ENCODE measurements at places on chromosomes 7 and 10.
A peak's percentile ranks its signal among the peaks of the same experiment; 100 is the strongest.

DNA sequence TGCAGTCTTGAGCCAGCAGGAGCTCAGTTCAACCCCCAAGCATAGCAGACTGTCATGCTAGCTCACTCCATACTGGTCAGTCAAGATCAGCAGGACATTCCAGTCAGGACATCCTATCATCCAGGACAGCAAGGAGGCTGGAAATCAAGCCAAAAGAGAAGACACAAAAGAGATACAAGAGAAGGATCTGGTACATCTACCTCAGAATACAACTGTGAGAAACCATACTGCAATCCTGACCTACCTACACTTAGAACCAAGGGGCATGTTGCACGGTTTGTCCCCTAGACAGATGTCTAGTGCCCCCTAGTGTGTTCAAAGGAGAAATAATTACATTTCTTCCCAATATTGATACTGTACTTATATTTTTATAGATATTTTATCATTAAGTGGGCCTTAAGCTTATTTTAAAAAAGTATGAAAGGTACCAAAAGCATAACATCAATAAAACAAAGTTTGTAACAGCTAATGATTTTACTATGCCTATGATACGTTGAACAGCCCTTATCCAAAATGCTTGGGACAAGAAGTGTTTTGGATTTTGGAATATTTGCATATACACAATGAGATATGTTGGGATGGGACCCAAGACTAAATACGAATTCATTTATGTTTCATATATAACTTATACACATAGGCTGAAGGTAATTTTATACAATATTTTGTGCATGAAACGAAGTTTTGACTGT, 26.7 kb downstream of the ERCC6 start:
- DNase-seq: peak; percentile 25

GRCh38 chr10:59606551-59606961, 103.1 kb downstream of the SLC16A9 start:
- no peak for DNase-seq

DNA sequence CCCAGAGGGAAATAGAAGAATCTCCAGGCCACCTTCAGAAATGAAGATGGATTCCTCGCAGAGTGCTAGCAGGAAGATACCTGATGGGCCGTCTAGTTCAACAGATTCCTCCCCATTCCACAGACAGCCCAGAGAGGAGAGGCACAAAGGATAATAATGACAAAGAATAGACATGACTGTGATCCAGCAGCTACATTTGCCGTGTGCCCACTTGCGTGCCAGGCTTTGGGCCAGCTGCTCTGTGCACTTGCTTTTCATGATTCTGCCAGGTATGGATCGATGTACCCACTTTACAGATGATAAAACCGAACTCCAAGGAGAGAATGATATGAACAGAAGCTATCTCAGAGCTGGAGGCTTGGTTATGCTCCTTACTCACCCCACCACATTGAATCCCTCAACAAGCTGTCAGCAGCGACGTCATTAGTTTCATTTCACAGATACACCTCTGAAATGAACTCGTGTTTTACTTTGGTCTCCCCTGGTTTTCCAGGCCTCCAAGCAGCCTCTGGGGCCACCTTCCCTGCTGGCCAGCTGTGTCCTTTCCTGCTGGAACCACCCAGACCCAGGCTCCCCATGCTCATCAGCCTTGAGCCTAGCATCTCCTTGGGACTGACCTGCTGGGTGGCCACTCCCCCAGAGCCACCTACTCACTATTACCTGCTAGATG, 11.9 kb upstream of the WDFY4 start:
- DNase-seq: no peak

GRCh38 chr10:75430000-75430763, 1.2 kb upstream of the LRMDA start:
- no peak for DNase-seq

- DNase-seq: no peak
Observed at GRCh38 chr7:156067156-156067555, 254.9 kb upstream of the SHH start.

GRCh38 chr7:116552602-116553001, 27.8 kb downstream of the CAV1 start:
- no peak for DNase-seq

DNA sequence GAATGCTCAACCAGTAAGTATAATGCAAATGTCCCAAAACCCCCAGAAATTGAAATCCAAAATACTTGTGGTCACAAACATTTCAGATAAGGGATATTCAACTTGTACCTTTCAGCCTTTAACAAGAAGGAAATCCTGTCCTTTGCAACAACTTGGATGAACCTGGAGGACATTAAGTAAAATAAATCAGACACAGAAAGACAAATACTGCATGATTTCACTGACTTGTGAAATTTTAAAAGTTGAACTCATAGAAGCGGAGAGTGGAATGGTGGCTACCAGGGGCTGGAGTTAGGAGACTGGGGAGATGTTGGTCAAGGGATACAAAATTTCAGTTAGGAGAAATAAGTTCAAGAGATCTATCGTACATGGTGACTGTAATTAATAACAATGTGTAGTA, 187.6 kb downstream of the DNAH11 start:
- DNase-seq: no peak

DNA sequence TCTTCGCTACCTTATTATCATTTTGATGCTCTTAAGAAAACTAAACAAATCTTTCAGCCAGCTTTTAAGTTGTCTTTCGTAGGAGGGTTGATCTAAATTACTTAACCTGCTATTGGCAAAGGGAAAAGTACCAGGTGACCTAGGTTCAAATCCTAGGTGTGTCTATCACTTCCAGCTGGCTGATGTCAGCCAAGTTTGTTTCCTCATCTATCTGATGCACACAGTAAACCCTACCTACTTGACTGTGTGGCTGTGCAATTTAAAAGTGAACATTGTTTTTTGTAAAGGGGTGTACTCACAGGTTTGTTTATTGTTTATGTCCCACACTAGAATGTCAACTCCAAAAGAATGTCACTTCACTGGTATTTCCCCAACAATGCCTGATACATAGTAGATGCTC, 21.9 kb upstream of the CAMK1D start:
- DNase-seq: no peak

- no peak for DNase-seq
Observed at GRCh38 chr10:63164166-63164623, 31.1 kb downstream of the NRBF2 start.

DNA sequence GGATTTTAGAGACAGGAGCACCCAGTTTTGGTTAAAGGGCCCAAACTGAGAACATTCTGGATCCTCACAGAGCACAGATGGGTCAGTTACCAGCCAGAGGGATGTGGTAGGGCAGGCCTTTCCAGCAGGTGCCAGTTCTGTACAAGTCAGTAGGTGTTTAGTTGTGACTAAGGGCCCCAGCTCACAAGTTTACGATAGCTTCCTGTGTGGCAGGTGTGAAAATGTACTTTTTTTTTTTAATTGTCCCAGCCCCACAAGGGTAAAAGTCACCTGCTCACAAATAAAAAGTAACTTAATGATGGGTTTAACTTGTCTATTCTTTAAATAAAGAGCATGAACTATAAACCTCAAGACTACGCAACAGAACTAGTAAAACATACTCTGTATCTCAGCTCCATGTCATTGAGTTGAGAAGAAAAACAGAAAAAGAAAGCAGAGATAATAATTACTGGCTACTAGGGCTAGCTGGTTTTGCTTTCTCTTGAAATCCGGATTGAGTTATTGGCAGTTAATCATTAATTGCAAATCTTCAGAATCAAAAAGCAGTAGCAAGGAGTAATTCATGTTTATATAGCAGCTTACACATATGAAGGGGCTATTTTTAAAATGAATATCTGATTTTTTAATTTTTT, 15.4 kb downstream of the NFE2L3 start:
- DNase-seq: no peak

GRCh38 chr10:6780008-6780677, 200.1 kb upstream of the PRKCQ start:
- DNase-seq: no peak

- DNase-seq: no peak
Observed at GRCh38 chr7:130099331-130099730, 29.0 kb downstream of the KLHDC10 start.

DNA sequence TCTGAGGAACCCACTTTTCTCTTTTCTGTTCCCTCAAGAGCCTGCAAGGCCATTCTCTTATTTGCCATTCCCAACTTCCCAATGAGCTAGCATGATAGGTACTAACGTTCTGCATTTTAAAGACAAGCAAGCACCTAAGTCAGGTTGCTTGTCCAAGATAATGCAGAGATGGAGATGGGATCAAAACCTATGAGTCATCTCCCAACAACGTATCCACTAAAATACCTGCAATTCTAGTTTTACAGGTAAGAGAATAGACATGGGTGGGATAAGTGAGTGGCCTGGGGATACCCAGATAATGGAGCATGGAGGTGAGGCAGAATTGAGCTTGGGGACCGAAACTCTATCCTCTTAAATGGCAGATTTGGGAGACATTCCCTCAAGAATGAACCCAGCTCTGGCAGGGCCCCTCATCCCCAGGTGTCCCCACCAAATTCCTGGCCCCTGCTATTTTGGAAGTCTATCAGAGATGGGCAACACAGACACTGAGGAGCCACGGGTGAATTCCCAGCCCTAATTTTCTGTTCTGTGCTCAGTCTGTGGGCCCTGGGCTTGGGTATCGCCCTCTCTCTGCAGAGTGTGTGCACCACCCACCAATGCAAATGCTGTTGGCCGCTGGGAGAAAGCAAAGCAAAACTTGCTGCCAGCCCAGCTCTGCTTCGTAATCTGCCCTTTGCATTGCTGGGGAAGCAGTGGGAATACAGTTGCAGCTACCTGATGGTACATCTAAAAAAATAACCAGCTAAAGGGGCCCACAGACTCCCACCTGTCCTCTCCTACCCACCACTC, 98.3 kb downstream of the KCNMA1 start:
- DNase-seq: no peak

DNA sequence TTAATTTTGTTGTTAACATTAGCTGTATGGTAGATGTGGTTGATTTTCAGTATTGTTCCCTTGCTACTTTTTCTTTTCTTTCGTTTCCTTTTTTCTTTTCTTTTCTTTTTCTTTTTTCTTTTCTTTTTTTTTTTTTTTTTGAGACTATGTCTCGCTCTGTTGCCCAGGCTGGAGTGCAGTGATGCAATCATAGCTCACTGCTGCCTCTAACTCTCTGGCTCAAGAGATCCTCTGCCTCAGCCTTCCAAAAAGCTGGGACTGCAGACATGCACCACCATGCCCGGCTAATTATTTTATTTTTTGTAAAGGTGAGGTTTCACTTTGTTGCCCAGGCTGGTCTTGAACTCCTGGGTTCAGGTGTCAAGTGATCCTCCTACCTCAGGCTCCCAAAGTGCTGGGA, 14.4 kb downstream of the SLC26A3 start:
- DNase-seq: no peak

DNA sequence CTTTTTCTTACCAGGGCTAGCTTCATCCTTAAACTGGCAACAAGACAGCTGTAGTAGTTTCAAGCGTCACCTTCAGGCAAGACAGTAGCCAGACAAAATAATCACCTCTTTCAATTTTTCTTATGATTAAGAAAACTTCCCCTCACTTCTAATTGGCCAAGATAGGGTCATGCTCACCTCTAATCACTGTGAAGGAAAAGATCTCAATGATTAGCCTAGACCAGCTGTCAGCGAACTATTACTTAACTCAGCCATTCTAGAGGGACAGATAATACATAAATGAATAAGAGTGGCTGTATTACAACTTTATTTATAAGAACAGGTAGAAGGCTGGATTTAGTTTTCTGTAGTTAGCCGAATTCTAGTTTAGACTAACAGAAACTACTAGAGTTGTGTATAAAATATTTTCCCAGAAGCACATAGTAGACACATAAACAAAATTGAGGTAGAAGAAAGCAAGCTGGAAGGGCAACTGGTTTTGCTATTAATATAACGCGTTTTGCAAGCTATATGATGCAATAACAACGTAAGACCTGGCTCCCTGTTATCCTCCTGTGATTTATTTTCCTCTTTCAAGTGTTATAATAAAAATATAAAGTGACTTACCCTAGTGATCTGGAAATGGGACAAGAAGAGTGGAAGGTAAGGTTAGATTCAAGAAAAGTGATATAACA, 64.3 kb downstream of the ELAPOR2 start:
- no peak for DNase-seq

DNA sequence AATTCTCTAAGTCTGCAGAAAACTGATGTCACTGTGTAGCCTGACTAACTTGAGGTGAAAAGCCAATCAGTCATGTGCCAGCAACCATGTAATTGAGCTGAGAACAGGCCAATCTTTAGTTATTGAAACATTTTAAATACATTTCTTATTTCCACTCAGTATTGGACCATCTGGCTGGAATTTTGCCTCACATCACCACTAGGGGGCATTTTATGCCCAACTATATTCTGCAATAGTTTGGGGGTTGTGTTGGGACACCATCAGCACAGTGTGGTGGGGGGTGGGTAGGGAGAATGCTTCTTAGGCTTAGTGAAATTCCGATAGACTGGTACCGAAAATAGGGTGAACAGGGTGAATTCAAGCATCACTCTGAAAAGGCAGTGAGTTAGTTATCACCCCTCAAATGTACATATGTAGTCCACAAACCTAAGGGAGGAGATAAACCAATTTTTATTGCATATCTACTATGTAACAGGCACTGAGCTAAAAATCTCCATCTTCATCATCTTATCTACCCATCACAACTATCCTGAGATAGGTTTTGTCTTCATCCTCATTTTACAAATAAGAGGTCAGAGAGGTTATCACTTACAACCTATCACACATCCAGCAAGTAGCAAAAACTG, 17.8 kb downstream of the NPSR1 start:
- peak; percentile 33 for DNase-seq

DNA sequence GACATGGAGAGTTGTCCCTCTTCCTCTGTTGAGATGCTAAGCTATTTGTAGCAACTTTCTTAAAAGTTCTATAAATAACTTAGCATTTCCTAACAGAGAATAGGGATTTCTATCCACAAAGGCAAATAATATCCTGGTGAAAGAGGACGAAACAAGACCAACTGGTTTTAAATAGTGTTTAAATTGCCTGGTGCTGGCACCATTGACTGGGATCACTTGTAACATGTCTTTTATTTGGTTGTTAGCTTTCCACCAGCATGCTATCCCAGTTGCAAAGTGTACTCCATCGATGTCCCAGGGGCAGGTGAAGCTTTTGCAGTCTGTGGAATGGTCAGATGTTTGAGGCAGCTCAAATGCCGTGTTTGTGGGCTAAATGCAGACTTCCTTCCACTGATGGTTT, 3.7 kb downstream of the SUFU start:
- no peak for DNase-seq

- no peak for DNase-seq
Observed at GRCh38 chr7:111408724-111409123, 153.6 kb downstream of the IMMP2L start.

- no peak for DNase-seq
Observed at GRCh38 chr10:72309290-72310240, 35.8 kb downstream of the DDIT4 start.

GRCh38 chr7:116630357-116630756, 41.6 kb upstream of the MET start:
- DNase-seq: no peak

All from NCI-H460 (cell line).